ENCODE measurements at places on chromosomes 5 and 9.

DNA sequence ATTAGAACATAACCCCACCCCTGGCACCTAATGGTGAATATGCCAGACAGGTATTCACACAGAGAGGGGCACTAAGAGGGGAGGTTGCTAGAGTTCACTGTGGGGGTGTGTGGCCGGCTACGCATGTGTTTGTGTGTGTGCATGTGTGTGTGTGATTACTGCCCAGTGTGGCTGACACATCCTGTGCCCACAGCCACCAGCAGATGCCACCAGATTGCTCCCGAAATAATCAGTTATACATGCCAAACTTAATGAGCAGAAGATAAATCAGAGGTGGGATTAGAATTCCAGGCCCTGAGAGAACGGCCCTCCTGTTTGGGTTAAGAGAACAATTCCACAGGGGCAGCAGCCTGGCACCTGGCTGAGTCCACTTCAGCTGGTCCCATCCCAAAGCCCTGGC lies 91.8 kb upstream of the TBCA start:
- DNase-seq = no peak

DNA sequence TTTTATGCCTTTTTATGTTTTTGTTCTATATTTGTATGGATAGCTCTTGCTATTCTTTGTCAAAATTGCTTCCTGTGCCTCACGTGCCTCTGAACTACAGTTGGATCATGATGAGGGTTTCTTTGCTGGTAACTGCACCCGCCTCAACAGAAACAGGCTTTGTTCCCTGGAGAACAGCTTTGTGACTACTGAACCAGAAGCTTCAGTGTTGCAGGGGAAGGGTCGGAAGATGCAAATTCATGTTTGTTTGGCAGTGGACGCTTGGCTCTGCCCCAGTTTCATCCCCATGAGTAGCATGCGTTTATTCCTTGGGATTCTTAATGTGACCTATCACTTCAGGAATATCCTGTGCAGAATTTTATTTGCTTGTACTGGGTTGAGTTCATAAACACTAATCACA lies 959.1 kb upstream of the WWC1 start:
- no peak for DNase-seq

DNA sequence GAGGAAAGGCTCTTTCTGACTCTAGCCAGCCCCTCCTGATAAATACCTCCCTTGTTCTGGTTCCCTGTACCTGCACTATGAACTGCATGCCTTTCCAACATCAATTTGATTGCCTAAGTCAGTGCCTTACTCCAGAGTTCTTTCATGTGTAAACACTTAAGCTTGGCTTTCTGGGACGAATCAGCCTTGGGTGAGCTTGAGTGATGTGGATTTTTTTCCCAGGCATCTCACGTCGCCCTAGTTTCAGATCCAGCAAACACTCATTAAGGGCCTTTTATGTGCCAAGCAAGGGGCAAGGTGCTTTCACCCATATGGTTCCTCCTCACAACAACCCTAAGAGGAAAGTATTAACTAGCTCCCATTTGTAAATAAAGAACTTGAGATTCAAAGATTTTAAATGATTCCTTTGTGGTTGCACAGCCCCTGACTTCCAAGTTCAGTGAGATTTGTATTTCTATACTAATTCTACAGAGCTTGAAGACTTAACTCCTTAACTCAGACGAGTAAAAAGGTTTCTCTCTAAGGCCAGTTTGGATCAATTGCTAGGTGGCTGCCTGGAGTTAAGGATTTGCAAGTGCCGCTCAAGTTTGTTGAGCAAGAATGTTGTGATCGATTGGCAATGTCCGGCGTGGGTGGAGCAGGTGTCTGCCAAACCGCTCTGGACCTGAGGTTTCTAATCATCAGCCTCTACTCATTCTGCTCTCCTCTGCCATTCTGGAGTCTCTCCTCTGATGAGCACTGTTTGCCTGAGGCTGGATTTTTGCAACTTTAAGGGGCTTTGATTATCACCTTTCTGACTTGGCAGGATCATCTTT lies 20.2 kb upstream of the TJP2 start:
- DNase-seq = no peak

DNA sequence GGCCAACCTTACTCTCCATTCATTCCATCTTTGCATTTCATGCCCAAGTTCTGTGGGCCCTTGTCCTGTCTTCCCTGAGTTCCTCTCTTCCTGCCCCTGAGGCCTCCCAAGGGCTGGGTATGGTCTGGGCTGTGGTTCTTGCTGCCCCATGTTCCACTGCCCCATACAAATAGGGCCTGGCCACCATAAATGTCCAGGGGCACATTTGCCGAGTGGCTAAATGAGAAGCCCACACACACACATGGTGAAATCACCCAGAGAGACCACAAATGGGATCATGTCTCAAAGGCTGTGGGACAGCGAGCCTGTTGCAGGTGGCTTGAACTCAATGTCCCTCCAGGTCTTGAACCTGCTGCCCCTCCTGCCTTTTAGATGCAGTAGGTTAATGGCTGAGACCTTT lies 1.2 kb downstream of the TIFAB start:
- DNase-seq = no peak

DNA sequence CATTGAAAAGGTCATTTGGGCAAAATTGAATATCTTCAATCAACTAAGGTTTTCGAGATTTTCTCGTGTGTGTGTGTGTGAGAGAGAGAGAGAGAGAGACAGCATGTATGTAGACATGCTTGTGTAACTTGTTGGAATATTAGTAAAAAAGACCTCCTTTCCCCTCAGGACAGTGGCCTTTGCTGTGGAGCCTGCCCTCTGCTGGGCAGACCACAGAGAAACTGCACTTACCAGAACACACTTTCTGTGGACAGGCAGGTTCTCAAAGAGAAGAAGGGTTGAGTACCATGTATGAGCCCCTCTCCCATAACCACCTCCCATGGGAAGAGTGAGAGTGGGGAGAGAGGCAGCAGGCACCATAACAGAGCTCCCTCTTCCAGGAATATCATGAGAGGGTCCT lies 45.6 kb downstream of the CFAP90 start:
- no peak for DNase-seq

GRCh38 chr5:156529892-156530291 lies 202.9 kb downstream of the SGCD start:
- DNase-seq = no peak

GRCh38 chr5:3517348-3517747 lies 78.3 kb upstream of the IRX1 start:
- no peak for DNase-seq

DNA sequence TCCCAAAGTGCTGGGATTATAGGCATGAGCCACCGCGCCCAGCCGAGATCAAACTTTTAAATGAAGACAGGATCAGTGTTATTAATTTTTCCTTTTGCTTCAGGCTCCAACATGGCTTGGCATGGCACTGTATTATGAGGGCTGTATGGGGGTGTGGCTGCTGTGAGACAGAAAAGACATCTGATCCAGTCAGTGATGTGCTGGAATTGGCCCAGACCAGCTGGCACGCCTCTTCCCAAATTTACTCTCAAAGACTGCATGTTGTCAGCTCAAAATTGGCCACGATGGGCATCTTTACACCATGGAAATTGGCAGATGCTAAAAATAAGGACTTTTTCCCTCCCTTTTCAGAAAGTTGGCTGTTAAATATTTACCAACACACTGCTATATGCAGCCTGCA lies 12.1 kb upstream of the COL27A1 start:
- DNase-seq = no peak

DNA sequence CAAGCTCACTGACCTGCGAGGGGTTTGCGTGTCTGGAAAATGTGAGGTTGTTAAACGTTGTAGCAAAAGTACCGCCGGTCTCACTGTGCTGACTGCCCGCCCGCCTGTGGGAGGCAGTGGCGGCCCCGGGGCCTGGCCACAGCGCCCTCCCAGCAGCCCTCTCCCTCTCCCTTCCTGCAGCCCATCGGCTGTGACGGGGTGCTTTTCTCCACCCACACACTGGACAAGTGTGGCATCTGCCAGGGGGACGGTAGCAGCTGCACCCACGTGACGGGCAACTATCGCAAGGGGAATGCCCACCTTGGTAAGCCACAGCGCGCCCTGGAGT lies 6.2 kb downstream of the ADAMTSL2 start:
- DNase-seq = no peak

DNA sequence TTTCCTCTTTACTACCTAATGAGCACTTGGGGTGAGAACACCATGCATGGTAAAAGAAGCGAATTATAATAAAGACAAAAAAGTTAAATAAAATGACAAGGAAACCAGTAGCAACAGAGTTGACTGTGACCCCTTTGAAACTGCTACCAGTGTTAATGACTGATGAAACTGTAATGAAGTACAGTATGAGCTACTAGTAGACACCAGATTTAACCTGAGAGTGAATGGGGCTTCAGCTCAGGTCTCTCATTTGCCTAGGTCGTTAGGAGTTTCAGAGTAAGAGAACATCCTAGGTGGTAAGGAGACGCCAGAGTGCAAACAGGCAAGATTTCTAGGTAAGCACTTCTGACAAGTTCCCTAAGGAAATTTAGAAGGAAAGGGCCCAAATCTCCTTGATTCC lies 346.4 kb downstream of the BNC2 start:
- DNase-seq = no peak

DNA sequence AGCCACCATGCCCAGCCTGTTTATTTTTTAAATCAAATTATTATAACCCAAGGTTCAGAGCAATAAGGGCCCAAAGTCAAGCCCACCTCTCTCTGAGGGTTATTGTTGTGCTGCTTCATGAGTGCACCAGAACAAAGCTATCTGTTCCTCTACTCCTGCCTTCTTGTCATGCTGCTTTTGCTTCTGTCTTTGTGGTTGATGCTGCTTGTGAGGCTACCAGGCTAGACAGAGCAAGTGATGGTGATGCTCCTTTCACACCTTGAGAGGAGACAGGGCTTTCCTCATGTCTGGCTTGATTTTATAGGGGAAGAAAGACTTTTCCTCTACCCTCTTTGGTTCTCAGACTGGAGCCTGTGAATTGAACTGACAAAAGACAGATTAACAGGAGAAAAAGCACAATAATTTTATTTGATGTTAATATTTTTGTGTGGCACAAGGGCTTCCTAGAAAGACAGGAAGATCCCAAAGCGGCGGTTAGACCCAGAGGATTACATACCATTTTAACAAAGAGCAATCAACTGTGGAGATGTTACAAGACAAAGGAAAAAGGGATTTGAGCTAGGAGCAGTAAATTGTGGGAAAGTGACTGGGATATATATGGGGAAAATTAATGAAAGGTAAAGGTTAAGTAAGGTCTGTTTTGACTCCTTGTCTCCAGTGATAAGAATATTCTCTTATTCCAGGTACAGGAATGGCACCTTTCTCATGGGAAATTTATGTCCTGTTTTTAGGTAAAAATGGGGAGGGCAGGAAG lies 4.4 kb upstream of the CD180 start:
- no peak for DNase-seq

GRCh38 chr9:109590966-109591365 lies 92.9 kb upstream of the PTPN3 start:
- no peak for DNase-seq

DNA sequence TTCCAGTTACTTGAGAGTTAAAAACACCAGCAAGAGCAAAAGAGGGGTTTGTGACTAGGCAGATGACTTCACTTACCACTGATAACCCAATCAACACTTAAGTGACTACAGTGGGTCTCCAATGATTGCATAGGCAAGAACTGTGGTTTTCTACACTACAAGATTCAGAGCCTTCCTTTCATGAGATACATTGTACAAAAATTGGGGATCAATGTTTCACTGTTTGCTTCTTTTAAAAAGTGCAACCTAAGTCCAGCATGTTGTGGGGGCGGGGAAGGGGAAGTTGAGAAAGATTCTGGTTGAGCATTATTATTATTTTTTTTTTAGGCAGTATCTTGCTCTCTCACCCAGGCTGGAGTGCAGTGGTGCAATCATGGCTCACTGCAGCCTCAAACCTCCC lies 3.6 kb downstream of the IQGAP2 start:
- no peak for DNase-seq

- DNase-seq = no peak
Measured at GRCh38 chr5:29811914-29812679, 1381.4 kb upstream of the CDH6 start.

DNA sequence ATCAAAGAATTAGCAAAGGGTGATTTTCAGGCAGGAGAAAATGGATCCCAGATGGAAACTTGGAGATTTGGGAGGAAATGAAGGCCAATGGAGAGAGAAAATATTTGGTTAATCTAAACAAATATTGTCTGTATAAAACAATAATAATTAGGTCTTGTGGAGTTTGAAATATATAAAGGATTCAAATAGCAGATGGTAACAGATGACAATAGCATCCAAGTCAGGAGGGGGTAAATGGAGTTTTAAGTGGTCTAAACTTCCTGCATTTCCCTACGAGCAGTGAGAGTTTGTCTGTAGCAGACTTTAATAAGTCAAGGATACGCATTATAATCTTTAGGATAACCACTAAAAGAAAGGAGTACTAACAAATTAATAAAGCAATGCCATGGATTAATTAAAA lies 49.0 kb upstream of the GGTA1 start:
- DNase-seq = no peak

GRCh38 chr9:99752417-99753109 lies 69.1 kb upstream of the NR4A3 start:
- no peak for DNase-seq

DNA sequence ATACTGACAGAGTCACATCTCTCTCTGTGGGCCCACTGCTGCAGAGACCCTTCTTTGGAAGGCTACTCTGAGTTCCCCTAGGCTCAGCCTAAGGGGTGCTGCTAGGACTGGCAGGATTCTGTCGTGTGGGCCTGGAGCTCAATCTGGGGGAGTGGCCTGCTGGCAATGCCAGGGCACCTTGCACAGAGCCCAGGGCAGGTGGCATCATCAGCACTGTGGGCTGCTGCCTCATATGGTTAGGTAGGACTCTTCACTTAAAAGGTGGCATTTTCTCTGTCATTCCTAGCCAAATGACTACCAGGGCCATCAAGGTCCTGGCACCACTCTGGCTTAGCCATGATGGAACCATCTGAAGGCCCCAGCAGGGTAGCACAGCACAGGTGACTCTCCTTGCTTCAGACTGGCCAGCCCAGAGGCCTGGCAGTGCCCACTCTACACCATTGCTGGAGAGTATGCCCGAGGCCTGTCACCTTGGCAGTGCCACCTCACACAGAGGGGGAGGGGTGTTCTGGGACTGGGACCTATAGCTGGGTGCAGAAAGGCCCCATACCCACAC lies 21.9 kb downstream of the PITX1 start:
- no peak for DNase-seq
